ENCODE measurements at places on chromosomes 3 and 15.

GRCh38 chr3:196757876-196758739 lies 18.5 kb downstream of the PAK2 start:
- no peak for DNase-seq

DNA sequence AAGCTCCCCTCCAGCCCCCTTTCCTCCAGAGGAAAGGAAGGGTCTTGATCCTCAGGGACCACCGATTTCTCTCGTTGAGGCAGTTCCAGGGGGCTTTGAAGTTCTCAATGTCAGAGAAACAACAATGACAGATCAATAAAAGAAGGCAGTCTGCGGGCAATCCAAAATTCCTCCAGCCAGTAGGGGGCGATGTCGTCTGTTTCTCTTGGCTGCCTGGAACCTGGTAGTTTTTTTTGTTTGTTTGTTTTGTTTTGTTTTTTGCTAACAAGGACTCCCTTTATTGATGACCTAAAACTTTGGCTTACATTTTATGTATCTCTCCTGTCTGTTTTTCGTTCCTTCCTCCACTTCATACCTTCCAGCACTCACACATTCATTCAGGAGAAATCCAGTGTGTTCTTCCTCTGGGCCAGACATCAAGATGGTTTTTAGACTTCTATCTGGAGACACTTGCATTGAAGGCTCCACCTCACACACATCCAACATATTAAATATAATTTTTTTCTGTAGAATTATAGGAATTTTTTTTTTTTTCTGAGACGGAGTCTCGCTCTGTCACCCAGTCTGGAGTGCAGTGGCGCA lies 276.6 kb downstream of the RPLP1 start:
- DNase-seq, result no peak

DNA sequence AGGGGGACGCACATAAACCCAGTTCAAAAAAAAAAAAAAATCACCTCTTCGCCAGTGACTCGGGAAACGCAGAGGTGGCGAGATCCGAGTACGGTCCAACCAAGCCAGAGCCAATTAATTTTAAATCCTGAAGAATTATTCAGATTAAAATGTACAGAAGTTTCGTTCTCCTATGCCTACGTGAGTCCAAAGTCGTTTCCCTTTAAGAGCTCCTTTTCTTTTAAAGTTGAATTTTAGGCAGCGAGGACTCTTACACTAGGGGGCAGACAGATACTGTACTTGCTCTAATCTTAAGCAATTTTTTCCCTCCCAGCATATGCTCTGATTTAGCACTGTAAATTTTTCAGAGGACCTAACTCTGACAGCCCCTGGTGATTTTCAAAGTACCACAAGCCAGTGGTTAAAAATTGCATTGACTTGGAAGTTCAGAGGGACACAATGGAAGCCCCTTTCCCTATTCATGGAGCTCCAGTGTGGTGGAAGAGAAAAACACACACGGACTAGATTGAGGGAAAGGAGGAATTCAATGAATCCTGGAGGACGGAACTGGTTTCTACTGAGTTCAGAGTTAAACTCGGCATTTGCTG lies 3.3 kb upstream of the NR2F2 start:
- no peak for DNase-seq

DNA sequence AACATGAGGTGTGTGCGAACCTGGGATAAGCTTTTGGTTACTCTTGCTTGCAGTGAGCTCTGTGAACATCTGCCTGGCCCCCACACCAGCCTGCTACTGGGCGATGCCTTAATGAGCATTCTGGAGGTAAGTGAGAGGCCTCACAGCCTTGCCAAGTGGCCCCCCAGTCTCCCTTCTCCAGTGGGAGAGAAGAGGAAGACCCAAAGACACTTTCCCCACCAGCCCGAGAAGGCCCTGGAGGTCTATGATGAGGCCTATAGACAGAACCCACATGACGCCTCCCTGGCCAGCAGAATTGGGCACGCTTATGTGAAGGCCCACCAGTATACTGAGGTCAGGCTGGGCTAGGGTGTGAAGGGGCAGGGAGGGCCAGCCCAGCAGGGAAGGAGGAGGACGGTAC lies 22.5 kb downstream of the TTC21A start:
- DNase-seq, result no peak

DNA sequence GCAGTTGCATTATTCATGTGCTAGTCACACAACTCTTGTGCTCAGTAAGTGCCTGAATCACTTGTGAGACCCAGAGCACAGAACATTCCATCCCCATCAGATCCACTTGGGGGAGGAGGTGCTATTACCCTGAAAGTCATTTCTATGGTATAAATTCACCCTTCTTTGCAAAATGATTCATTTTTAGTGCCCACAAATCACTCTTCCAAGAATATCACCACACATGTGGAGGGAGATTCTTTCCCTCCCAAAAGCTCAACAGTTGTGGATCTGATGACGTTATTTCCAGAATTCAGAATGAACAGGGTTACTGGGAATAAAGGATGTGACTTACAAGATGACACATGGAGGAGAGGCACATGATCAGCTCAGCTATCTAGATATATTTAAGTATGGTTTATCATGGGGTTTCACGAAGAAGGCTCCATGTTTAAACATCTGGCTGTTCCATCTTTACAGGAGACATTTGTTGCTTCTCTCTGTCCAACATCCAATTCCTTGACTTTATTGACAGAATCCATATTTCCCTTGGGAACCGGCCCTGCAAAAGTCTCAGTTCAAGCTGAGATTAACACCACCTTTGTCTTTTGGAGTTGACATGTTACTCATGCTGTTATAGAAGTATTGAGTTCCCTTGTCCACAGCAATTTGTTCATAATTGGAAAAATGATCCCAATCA lies 214.2 kb upstream of the PROK2 start:
- DNase-seq, result no peak

DNA sequence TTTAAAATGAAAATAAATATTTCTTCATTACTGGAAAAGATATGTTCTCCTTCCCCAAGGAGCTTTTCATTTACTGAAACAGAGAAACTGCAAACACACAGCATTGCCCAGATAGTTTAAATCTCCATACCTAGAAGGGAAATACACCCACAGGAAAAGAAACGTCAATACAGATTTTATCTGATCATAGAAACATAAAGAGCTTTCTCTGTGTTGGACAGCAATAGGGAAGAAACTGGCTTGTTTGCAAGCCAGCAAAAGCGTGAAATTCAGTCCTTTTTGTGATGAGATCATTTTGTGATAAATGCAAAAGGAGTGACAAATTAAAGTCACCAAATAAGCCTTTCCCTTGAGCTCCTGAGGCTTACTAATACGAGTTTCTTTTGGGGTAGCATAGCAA lies 398.0 kb downstream of the TIGIT start:
- no peak for DNase-seq

- no peak for DNase-seq
These were observed 192.6 kb upstream of the LYSMD4 start for GRCh38 chr15:99925661-99926461.

DNA sequence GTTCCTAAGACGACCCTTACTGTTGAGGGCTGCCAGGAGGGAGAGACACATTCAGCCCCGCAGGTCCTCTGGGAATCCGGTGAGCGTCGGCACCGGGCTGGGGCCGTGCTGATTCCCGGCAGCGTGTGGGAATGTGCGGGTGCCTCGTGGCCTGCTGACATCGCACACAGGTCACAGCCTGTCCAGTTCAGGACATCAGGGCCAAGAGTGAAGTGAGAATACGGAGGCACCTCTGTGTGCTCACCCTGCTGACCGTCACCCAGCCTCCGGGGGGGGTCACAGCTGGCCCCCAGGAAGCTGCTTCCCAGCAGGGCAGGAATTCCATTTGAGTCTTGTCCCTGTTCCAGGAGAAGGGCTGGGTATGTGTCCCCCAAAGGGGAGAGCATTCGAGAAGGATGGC lies 53.6 kb downstream of the PGPEP1L start:
- DNase-seq, result no peak

- no peak for DNase-seq
These were observed 71.0 kb downstream of the PCOLCE2 start for GRCh38 chr3:142817897-142818296.

DNA sequence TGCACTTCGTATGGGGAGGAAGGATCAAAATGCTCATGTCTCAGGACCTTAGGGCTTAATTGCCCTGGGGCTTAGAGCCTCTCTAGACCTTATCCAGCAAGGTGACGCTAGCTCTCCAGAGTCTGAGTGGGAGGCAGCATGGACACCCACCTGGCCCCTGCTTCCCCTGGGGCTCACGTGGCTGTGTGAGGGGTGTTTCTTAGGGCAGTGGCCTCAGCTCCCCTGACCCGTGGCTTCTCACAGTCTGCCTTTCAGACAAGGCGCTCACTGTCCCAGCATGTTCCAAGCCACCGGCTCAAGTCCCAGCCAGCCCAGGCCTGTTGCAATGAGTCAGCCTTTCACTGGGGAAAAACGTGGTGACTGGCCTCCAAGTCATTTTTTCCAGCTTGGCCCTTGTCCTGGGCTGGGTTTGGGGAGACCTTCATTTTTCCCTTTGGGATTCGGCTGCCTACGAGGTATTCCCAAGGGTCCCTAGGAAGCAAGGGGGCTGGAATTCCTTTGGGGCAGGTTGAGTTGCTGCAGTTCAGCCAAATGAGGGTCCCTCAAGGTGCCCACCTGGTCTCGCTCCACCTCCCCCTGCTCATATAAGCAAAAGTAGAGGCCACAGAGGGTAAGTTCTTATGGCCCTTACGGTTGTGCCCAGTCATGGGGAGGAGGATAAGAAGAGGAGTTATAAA lies 15.7 kb downstream of the BHLHE40 start:
- no peak for DNase-seq

DNA sequence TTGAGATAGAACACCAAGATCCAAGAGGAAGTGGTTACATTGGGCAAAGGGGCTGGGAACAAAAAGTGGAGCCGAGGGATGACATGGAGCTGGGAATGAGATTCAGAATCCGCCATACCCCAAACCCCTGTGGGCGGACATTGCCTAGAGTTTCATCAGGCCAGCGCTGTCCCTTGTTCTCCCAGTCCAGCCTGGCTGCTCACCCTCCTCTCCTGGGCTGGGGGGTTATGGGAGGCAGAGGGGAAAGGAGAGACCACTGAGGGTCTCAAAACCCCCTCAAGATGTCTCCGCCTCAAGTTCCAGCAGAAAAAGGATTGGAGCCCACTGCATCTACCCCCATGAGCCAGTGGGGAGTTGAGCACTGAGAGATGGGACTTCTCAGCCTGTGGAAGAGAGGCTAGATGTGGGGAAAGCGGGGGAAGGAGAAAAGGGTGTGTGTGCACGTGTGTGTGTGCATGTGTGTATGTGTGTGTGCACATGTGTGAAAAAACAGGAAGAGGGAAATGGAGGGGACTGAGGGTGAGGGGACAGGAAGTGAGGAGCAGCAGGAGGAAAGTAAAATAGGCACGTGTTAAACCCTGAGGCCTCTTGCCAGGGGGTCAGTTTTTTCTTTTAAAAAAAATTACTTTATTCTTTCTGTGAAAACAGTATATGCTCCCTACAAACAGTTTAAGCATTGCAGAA lies 14.3 kb downstream of the GRM2 start:
- DNase-seq, result no peak

- no peak for DNase-seq
These were observed 34.4 kb downstream of the RPL39L start for GRCh38 chr3:187104933-187105332.

- no peak for DNase-seq
These were observed 33.2 kb downstream of the SLC25A26 start for GRCh38 chr3:66253790-66254620.

- DNase-seq, result no peak
These were observed 94.3 kb upstream of the CBLB start for GRCh38 chr3:105963161-105963560.

DNA sequence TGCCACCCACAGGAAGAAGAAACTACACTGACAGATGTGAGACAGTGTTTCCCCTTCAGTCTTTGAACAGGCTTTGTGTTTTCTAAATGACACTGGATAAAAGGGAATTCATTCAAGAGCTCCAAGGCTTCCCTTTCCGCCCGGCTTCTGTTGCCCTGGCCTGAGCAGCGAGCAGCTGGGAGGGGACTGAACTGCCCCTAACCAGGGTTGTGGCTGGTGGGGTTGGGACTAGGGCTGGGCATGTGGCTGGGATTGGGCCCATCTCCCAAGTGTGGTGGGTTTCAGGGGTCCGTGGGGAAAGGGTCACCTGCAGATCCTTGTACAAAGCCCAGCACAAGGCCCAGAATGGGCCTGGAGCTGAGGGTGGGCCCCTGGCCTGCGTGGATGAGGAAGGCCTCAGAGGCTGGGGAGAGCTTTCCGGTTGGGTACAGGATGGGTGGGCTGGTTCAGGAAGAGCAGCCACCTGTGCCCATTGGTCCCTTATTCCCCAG lies 10.4 kb downstream of the VILL start:
- DNase-seq, result no peak

- no peak for DNase-seq
These were observed 737.1 kb downstream of the FHIT start for GRCh38 chr3:60514085-60514649.

- DNase-seq, result no peak
These were observed 2.2 kb upstream of the CCR5 start for GRCh38 chr3:46368569-46368968.

GRCh38 chr3:127326341-127326740 lies 38.5 kb upstream of the PRR20G start:
- DNase-seq, result no peak

GRCh38 chr3:19364148-19364547 lies 215.8 kb downstream of the KCNH8 start:
- DNase-seq, result no peak

DNA sequence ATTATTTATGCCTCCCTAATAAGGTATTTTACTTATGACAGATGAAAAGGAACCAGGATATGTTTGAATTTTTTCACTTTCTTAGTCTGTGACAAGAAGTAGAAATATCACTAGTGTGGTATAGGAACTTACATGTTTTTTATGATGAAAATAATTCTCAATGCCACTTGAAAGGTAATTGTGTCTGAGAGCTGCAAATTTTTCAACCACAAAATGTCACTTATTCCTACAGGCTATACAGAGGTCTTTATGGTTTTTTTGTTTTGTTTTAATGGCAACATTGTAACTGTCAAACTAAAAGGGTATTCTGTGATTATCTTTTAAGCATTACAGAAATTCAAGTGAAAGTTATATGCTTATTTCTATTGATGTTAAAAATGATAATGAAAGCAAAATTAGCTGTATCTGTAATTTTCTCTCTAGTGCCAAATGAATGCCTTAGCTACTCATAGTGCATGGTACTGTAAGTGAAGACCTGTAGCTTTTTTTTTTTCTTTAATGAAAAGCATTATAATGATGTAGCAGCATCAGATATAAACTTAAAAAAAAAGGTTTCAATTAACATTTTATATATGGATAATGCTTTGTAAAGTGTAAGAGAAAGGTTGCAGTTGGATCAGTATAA lies 14.7 kb downstream of the FEM1B start:
- no peak for DNase-seq

- DNase-seq, result no peak
These were observed 252.2 kb downstream of the GAP43 start for GRCh38 chr3:115875460-115875859.

Measured in GM18507 (cell line).